ENCODE measurements at places on chromosomes 13 and 19.

GRCh38 chr13:78604782-78605611 is 1.6 kb upstream of the POU4F1 start:
- peak; percentile 30 for DNase-seq

DNA sequence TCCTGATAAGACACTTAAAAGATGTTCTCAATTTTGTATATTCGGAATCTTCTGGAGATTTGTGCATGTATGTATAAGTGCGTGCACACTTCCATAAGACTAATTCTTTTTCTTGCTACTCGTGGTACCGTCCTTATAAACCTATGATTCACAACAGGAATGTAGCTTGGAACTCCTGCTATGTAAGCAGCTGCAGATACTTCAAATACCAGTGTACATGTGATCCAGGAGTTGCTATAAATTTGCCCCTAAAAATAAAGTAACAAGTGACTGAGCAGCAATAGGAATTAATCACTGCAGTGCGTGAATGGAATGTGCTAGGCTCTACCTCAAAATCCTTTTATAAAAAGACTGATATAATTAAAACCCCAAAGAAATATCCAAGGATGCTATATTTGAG is 214.9 kb downstream of the KLF5 start:
- DNase-seq, result no peak

GRCh38 chr19:29837448-29837981 is 25.7 kb downstream of the CCNE1 start:
- no peak for DNase-seq

- no peak for DNase-seq
Measured at GRCh38 chr19:18167975-18168645, 5.5 kb upstream of the IFI30 start.

GRCh38 chr19:35164418-35164817 is 9.9 kb downstream of the FXYD5 start:
- no peak for DNase-seq

DNA sequence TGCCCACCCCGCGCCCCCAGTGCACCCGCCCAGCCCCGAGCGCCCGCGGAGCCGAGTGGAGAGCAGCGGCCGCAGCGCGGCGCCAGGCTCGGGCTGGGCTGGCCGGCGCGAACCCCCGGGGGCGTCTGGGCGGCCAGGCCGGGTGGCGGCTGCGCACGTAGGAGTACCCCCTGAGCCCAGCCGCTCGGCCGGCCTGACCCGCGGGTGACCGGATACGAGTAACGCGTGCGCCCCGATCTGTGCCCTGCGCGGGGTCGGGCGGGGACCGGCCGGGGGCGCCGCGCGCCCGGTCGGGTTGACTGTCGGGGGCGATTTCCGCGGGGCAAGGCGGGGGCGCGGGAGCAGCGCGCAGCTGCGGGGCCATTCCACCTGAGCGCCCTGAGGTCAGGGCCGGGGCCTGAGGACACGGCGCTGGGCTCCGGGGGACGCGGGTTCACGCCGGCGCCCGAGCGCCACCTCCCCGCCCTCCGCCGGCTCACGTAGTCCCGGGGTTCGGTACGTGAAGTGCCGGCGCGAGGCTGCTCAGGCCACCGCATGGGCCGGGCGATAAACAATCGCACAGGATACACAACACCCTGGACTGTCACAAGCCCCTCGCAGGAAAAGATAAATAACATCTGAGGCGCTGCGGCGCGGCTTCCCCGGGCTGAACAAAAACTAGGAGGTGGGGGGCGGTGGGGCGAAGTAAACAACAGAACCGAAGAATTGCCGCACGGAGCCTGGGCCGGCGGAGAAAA is 37.6 kb upstream of the FLT1 start:
- no peak for DNase-seq

- DNase-seq, result no peak
Measured at GRCh38 chr13:64289702-64290101, 2874.1 kb upstream of the PCDH20 start.

GRCh38 chr19:18762125-18763023 is 28.7 kb downstream of the COMP start:
- DNase-seq, result no peak
